ENCODE measurements at places on chromosomes 4 and X.

GRCh38 chr4:142065086-142065647, 428.8 kb downstream of the IL15 start:
- DNase-seq, result no peak

DNA sequence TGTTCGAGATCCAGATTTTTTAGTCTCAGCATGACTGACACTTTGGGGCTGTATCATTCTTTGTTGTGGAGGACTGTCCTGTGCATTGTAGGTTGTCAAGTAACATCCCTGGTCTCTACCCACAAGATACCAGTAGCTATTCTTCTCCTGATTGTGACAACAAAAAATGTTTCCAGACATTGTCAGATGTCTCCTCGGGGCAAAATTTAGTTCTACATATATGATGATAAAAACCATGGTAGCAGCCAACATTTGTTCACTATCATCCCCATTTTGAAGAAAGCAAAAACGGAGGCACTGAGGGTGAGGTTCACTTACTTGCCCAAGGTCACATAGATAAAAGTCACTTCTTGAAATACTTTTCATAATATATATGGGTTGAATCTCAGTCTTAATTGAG, 11.3 kb downstream of the REPS2 start:
- DNase-seq, result no peak

DNA sequence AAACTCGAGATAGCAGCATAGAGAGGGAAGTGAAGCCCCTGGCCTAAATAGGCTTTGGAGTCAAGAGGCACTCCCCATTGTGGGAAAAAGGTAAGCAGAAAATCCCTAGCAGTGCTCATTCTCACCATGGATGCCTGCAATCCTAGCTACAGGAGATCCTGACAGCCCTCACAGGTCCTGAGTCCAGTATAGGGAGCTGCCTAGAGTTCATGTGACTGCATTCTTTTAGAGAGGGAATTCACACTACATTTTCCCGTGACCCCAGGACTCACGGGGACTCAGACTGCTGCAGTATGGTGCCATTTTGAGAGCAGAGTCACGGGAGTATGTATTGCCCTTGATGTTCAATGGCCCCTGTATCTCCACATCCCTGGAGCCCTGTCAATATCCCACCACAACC, 82.4 kb downstream of the MAGED1 start:
- no peak for DNase-seq

DNA sequence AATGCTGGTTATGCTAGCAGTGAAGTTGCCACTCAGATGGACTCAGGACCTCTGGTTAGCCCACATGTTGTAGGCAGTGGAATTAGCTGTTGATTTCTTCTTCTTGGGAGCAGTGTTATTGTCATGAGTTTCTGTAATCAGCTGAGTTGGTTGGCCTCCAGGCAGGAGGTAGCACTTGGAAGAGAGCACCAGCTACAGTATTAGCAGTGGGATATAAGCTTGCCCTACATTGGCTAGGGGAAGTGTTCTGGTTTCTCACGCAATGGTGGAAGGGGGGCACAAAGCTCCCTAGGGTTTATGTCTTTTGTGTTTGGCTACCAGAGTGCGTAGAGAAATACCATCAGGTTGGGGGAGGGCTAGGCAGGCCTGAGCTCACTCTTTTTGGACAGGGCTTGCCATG, 34.0 kb upstream of the UCP1 start:
- DNase-seq, result no peak

DNA sequence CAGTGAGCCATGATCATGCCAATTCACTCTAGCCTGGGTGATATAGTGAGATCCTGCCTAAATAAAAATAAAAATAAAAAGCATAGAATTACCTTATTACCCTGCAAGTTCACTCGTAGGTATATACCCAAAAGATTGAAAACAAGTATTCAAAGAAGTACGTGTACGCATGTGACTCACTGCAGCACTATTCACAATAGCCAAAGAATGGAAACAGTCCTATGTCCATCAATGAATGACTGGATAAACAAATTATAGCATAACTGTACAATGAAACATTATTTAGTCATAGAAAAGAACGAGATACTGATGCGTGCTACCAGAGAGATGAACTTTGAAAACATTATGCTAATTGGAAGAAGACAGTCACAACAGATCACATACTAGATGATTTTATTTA, 204.6 kb upstream of the DIAPH2 start:
- no peak for DNase-seq

DNA sequence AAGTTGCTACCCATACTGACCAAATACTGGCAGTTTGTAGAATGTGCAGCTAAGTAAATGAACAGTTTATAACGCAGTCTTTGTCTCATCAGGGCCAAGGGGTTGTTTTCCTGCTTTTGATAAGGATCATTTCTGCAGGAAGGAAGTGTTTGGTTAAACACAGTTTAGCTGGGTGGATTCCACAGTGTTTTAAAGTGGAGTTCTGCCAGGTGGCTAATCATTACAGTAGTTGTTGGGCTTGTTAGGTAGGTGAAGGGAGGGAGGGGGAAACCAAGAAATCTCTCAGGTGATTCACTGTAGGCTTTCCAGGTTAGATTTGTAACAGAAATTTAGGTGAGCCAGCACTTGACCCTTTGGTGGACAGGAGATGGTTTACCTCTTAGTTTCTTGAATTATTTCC, 58.1 kb downstream of the FNIP2 start:
- DNase-seq, result no peak

DNA sequence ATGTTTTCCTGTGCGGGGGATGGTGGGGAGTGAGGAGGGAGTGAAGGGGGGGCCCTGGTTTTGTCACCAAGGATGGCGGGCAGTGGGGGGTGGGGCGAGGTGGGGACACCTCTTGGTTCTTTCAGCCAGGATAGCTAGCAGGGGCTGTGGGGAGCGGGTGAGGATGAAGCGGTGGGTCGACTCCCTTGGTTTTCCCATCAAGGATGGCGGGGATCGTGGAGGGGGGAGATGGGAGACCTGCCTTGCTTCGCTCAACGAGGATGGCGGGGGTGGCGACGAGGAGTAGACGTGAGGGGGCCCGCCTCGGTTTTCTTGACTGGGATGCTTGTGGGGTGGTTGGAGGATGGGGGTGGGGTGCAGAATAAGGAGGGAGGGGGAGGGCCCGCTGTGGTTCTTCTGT, 643 bp downstream of the FHL1 start:
- no peak for DNase-seq

- no peak for DNase-seq
These were observed 1.0 kb upstream of the TLR1 start for GRCh38 chr4:38805530-38806145.

- DNase-seq, result no peak
These were observed 135.8 kb upstream of the NDST3 start for GRCh38 chr4:117898496-117898895.

GRCh38 chrX:13923289-13923688, 106.4 kb upstream of the GPM6B start:
- no peak for DNase-seq

- no peak for DNase-seq
These were observed 60.5 kb upstream of the IL15 start for GRCh38 chr4:141575884-141576283.

DNA sequence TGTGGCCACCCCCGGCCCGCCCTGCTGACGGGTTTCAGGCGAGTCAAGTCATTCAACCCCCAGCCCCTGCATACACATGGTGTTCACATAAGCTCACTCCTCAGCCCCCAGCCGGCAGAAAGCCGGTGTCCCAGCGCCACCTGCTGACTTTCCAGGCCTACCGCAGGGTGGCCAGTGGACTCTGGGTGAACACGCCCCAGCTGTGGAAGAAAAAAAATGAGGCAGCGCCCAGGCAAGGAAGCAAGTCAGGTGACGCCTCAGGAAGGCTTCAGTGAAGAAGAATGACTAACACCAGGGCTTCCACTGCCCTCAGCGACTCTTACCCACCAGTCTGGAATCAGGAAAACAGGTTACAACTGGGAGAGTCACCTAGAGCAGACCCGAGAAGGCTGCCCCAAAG, 15.8 kb downstream of the BCAP31 start:
- no peak for DNase-seq

DNA sequence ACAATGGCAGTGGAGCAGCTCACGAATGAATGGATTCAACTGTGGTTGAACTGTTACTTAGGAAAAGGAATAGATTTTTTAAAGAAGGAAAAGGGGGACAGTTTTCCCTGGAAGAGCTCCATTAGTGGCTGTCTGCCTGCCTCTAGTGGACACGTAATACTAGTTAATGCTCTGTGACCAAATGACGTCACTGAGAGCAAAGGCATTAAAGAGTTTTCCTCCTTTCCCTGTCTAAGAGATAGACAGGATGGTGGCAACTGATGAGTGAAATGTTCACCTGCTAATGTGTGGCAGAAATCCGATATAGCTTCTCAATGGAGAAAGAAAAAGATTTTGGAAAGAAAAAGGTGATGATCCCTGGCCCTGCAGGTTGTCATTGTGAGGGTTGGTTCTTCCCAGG, 52.3 kb upstream of the SCML1 start:
- no peak for DNase-seq

DNA sequence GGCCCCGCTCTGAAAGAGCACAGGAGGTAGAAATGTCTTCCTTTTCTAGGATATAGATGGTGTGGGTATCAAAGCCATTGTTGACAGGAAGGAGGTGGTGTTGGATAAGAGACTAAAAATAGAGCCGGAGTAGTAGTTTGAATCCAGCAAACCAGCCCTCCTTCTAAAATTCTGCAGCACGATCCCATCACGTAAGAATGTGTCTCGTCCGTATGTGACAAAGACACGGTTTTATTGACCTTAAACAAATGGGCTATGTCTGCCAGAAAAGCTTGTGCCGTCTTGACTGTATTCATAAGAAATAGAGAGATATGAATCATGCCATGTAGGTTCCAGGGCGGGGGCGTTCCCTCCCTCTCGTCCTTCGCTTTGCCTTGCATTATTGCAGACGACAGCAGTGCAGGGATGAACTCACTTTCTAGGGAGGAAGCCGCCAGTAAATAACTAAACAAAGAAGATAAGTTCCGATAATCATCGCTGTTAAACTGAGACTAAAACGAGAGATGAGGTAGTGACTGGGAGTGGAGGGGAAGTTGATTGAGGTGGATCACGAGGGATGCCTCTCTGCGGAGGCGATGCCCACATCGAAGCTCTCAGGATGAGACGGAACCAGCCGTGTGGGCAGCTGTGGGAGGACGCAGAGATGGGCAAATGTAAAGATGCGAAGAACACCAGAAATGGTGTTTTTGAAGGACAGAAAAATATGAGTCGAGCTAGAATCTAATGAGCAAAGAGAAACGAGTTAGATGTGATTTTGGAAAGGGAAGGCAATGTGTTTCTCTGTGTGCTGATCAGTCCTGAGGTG, 3.4 kb downstream of the TENM3 start:
- DNase-seq, result no peak

GRCh38 chrX:130055899-130056298, 54.4 kb downstream of the ELF4 start:
- DNase-seq, result no peak

GRCh38 chr4:101888472-101888871, 97.9 kb downstream of the BANK1 start:
- DNase-seq, result no peak
